Astrocyte (in vitro differentiated cells and primary cell): ENCODE measurements at places on chromosomes 12 and 14.
A peak's percentile ranks its signal among the peaks of the same experiment; 100 is the strongest.

GRCh38 chr12:128661226-128661569 lies 162.6 kb downstream of the SLC15A4 start:
- no peak for DNase-seq

DNA sequence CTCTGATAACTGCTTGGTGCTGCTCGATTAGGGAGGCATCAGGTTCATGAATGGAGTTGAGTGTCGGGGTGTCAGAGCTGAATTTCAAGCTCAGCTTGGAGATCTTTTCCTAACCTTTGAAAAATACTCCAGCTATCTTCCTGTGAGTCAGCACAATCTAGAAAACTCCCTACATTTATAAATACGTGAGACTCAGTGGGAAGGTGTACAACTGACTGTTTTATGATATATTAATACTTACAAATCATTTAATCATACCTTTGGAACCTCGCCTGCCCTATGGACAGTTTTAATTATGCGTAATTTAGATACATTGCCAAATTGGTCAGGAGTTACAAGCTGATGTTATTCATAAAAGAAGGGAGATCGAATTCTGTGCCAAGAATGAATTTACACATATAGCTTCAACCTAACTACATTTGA lies 961 bp downstream of the CMAS start:
- peak; percentile 19 for DNase-seq

DNA sequence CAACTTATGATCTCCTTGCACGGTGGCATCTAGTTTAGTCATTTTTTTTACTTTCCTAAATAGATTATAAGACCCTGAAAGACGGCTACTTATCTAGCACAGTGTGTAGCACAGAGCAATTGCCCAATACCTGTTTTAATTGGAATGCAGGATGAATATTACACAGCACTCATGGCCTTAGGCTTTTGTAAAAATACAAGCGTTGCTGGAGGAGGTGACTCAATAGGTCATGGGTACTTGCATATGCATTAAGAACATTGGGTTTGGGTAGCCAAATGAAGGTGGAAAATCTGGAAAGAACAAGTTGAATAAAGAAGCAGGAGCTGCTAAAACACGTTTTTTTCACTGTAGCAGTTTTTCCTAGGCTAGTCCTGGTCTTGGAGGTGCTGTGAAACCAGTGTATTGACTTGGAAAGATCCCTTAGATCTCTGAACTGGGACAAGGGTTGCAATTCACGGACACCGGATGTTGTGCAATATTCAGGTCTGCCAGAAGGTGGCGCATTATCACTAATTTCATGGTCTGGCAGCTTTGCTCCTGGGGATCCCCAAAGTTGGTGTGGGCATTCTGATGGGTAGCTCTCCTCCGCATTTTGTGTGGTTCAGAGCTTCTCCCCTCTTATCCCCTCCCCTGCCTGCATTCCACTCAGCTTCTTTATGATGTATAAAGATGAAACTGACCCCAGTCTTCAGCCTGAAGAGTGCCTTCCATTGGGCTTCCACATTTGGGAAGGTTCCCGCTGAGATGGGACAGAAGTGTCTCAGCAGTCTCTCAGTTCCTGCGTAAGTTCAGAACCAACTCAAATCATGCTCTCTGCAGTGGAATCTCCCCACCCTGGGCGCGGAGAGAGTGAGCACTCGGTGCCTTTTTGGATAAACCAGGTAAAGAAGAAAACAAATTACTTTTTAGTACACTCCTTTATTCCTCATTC lies 278.3 kb downstream of the NRXN3 start:
- no peak for DNase-seq

- DNase-seq = no peak
Observed at GRCh38 chr12:46717159-46717558, 108.6 kb downstream of the SLC38A4 start.

DNA sequence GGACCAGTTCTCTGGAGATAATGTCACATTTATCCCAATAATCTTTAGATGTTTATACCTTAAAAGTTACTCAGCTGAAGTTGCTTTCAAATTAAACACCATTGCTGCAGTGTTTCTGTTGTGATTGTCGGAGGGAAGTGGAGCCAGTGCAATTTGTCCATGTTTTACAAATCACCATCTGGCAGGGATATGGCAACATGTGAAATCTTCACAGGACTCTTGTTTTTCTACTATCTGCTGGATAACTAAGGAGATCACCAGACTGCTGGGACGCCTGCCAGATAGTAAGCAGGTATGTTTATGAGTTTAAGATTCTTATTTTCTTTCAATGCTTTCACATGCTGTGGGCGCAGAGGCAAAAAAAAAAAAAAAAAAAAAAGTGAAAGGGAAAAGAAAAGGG lies 100.3 kb upstream of the SOX5 start:
- no peak for DNase-seq

- no peak for DNase-seq
Observed at GRCh38 chr12:110005319-110005973, 6.2 kb downstream of the ANKRD13A start.

DNA sequence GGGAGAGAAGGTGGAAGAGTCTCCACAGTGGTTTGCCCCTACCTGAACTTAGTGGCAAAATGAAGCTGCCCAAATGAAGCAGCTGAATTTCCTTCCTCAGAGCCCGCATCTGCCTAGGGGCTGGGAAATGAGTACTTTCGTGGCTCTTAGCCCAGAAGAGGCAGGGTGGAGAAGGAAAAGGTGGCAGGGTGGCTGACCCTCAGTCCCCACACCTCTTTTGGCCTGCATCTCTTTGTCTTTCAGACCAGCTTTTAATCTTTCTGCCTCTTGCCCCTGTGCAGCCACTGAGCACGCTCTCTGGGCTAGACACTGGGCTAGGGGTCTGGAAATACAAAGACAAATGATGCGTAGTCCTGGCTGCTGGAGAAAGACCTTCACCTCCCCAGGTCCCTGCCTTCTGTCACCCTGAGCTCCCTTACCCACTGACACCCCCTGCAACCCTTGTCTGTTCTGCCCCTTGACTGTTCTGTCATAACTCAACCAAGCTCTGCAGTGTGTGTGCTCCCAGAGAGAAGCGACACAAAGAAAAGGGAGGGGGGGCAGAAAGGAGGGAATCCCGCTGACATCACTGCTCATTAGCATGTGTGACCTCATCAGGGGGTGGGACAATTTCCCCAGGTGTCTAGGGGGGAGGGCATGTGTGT lies 371 bp upstream of the REM2 start:
- DNase-seq = peak; percentile 52

- DNase-seq = peak; percentile 17
Observed at GRCh38 chr12:41277100-41277945, 89.2 kb downstream of the PDZRN4 start.

DNA sequence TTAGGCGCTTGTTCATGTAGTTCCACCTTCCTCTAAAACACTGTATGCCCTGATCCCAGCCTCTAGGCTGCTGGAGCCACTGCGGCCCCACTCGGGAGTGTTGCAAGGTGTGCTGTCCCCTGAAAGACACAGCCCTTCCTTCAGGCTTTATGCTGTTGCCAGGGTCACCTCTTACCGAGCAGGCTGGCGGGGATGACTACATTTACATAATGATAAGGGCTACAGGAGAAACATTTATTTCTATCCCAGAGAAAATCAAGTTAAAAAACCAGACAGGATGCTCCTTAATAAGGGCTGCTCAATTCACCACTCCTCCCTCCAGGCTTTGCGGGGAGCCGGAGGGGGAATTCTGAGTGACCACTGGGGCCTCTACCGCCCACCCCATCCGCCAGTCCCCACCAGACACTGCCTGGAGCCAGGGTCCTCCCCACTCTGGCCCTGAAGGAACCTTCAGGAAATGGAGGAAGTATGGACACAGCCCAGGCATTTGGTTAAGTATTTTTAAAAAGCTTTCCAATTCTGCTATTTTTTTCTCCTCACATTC lies 200.6 kb downstream of the TTC7B start:
- DNase-seq = no peak

- peak; percentile 1 for DNase-seq
Observed at GRCh38 chr14:94823556-94824341, 53.8 kb upstream of the GSC start.

DNA sequence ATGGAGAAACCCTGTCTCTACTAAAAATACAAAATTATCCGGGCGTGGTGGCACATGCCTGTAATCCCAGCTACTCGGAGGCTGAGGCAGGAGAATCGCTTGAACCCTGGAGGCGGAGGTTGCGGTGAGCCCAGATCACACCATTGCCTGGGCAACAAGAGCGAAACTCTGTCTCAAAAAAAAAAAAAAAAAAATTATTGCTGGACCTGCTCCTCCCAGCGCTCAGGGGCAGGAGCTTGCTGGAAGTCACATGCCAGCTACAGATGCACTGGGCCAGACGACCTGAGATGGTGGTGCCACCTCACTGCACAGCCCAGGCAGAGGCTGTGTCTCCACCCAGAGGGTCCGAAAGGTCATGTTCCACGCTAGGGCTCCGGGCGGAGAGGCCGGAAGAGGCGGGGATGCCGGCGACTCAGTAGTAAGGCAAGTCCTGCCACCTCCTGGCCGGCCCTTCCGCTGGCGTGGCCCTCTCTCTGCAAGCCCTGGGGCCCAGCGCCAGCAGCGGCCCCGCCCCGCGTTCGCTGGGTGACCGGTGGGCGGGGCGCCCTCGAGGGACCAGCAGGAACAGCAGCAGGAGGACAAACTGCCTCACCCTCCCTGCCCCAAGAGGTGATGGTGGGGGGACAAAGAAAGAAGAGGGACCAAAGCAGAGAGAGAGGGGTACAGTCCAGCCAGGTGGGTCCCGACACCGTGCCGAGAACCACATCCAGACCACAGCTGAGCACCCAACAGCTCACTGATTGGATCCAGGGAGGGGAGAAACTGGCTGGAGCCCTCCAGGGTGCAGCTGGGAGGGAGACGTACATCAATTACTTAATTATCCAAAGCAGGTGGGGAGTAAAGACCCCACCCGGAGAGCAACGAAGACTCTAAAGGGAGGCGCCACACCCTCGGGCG lies 3.6 kb upstream of the RHOF start:
- peak; percentile 79 for DNase-seq

- DNase-seq = no peak
Observed at GRCh38 chr14:37035401-37035800, 137.0 kb downstream of the SLC25A21 start.

GRCh38 chr14:95297832-95298231 lies 21.9 kb downstream of the CLMN start:
- no peak for DNase-seq

GRCh38 chr12:105801351-105801750 lies 337.4 kb downstream of the NUAK1 start:
- DNase-seq = no peak

GRCh38 chr14:78143489-78144145 lies 26.6 kb upstream of the NRXN3 start:
- peak; percentile 83 for DNase-seq

DNA sequence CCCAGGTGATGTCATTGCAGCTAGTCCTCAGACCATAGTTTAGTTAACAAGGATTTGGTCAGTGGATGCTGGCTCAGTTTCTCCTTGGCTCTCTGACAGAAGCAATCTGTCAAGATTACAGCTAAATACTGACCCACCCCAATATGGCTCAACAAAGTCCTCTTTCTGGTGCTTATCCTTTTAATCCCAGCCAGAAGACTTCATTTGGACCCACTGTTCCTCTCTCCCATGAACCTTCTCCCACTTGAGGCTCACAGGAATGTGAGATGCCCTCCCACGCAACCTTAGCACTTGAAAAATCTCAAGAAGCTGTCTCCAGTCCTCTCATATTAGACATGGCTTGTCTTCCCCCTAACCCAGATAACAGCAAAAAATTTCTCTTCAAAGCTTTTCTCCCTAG lies 47.7 kb downstream of the C12orf50 start:
- peak; percentile 83 for DNase-seq

DNA sequence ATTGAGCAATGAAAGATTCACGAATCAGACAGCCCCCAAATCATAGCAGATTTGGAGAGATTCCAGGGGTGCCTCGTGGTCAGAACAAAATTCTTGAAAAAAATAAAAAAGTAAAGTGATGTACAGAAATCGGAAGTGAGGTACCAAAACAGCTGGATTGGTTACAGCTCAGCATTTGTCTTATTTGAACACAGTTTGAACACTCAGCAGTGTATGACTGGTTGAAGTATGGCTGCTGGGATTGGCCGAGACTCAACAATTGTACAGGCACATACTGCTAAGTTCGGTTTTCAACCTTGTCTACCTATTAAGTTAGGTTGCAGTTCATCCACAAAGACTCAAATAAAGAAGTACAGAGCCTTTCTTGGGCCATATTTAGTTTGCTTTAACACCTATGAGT lies 865.4 kb upstream of the TMEM132C start:
- no peak for DNase-seq

DNA sequence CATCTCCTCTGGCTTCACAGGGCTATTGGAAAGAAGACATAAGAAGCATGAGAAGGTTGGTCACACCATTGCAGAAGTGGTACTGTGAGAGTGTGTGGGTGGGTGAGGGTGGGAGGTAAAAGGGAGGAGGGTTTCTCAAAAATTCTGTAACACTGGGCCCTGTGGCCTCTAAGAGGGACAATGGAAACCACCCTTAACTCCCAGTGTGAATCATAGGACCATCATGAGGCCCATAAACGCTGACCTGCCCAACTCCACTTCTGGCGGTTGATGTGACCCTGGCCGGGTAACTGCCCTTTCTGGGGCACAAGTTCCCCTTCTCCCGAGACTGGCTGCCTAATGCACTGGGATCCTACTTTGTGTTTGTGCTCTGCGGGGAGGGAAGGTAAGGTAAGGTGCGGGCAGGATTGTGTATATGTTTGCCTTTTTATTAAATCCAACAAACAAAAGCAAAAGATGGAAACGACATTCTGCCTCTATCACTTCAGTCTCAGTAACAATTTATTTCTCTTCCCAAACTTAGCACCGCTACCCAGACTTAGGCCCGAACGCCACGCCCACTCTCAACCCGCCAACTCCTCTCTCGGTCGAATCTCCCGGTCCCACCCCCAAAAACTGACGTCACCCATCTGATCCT lies 551 bp downstream of the METTL1 start:
- peak; percentile 86 for DNase-seq

- no peak for DNase-seq
Observed at GRCh38 chr12:52658196-52658595, 6.2 kb upstream of the KRT2 start.

DNA sequence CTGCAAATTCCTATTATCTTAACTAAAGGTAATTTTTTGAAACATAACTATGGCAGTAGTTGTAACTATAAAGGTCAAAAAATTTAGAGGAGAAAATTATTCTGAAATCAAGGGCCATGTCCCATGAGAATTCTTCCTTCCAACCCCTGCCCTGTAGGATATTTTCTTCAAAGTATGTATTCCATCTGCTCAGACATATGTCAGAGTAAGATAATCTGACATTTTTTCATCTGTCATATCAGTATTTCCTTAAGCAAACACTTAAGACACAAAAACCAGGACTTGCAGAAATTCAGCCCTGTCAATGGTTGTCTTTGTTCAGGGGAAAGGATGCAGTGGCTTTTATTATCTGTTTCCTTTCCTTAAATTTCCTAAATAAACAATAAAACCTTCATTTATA lies 36.3 kb downstream of the ACSS3 start:
- no peak for DNase-seq

DNA sequence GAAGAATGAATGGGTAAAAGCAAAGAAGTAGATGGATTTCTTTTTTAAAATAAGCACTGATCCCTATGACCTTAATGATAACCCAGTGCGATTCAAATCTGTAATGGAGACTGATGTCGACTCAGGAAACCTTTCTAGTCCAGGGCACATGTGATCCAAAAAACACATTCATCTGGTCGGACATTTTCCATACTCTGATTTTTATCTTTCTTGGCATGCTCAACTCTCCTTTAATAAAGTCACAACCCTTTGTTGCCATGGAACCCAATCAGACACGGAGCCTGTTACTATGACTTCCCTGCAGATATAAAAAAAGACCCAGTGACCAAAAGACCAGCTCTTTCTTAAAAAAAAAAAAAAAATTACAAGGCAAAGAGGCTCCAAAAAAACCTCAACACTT lies 27.9 kb downstream of the TMCC3 start:
- peak; percentile 56 for DNase-seq

GRCh38 chr12:122152754-122153153 lies 21.3 kb downstream of the IL31 start:
- no peak for DNase-seq
